ENCODE measurements at places on chromosomes 13 and 19.

GRCh38 chr13:112638157-112638750 is 50.3 kb upstream of the TUBGCP3 start:
- DNase-seq, result no peak

DNA sequence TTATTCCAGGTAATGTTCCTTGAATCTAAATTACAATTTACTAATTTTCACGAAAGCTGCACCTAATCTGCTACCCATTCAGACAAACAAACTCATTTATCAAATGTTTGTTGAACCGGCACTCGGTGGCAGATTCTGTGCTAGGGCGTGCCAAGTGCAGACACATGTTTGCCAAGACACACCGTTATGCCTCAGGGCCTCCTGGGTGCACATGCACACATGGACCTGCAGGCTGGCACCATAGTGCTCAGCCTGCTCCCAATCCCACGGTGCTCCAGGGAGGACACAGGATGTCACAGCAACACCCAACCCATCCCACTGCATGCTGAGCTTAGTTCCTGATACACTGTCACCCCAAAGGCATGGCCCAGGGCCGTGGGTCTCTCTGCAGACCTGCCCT is 7.7 kb downstream of the SCGB2B2 start:
- no peak for DNase-seq

DNA sequence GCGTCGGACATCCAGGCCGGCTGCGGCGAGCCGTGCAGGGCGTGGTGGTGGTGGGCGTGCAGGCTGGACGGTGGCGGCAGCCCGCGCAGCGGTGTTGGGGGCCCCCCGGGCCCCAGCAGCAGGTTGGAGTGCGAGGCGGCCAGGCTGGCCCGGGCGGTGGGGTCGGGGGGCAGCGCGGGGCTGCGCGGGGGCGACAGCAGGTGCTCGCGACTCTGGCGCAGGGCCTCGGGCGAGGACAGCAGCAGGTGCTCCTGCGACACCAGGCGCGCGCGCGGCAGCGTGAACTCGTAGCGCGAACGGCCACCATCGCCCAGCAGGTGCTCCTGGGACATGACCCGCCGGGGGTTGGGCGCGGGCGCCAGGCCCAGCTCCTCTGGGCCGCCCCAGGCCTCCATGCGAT is 9.8 kb downstream of the SHISA7 start:
- no peak for DNase-seq

DNA sequence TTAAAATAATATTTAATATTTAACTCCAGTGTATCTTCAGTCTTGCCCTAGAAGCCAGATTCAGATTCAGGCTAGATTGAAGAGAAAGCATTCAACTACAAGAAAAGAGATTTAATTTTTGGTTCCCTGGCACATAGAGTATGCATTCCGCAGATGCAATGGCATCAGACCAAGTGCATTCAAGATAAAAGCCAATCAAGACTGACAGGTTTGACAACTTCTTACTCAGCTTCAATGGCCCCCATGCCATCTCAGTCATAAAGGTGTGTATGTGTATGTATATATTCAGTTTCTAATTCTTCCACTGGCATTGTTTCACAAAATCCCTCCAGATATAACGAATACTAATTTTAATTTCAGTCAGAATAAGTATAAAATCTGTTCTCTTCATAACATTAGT is 650.8 kb upstream of the GPC6 start:
- no peak for DNase-seq

DNA sequence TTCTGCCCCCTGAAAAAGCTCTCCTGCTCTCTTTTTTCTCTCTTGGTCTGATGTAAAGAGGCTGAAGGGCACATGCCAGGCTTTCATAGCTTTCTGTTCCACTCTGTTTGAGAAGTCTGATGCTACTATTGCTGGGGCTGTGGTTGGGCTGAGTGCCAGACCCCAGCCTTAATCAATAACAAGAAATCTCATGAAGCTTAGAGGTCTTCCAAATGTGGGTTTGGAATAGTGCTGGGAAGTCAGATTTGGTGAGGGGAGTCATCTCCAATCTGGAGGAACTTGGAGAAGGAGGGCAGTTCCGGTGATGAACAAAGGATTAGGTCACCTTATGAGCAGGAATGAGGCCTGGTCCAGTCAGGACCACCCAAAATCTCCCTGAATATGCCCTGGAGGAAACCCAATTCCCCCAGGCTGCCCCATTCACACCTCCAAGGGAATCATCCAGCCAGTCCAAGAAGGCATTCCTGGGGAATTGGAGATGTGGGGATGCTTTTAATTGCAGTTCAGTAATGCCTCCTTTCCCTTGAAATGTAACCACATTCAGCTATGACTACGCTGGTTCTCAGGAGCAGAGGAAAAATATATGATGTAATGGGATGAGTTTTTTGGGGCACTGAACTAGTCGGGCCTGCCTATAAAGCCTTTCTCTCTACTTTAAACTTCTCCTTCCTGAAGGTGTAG is 102.0 kb downstream of the STARD13 start:
- DNase-seq, result no peak

- DNase-seq, result no peak
Measured at GRCh38 chr13:39510316-39510695, 92.7 kb downstream of the LHFPL6 start.

- DNase-seq, result no peak
Measured at GRCh38 chr19:3193256-3194105, 7.8 kb downstream of the NCLN start.

DNA sequence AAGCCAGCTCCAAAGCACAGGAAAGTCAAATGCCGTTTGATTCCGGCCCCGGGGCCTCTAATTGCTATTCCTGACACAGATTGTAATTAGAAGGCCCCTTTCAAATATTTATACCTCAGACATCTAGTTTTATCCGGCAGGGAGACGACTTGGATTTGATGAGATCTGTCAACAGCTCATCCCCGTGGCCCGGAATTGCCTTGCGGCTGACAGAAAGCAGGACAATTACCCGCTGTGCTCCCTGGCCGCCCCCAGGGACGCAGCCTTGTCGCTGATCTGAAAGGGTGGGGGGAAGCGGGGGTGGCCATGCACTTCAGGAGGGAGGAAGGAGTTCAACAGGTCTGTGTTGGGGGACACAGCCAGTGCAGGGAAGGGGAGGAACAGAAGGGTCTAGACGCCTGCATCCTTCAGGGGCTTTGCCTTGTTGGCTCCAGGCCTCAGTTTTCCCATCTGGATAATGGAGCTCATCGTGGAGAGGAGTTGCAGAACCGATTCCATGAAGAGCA is 1.8 kb upstream of the SHD start:
- no peak for DNase-seq
